ENCODE measurements at places on chromosomes 4 and X. TPM values are rescaled to one million over a fixed set of nuclear protein-coding genes. Genes with fewer than 3 reads are reported as not detected.

GRCh38 chr4:8230891-8231290 is 31.8 kb downstream of the SH3TC1 start:
- DNase-seq = no peak

- DNase-seq = peak; percentile 60
These were observed 670 bp downstream of the PAPSS1 start for GRCh38 chr4:107719207-107719921.

- DNase-seq = no peak
These were observed 30.5 kb upstream of the FAM120C start for GRCh38 chrX:54213603-54214002.

- DNase-seq = no peak
These were observed 16.9 kb downstream of the AWAT2 start for GRCh38 chrX:70032792-70033191.

- no peak for DNase-seq
These were observed 54.3 kb downstream of the CLCN5 start for GRCh38 chrX:49976682-49977197.

- DNase-seq = no peak
These were observed 179.5 kb downstream of the SMIM20 start for GRCh38 chr4:26093551-26093950.

DNA sequence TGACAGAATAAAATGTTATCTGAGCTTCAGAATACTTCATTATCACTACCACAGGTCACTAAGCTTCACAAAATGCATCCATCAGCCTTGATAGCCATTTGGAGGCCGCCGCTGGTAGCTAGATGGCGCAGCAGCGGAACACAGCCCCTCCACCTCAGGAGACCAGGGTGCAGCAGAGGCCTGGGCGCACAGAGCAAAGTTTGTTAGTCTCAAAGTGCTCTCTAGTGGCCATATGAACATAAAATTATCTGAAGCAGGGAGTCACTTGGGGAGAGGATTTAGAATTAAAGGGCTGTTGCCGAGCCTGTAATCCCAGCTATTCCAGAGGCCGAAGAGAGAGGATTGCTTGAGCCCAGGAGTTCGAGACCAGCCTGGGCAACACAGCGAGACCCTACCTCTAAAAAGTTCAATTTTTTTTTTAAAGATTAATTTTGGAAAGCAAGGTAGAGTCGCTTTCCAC is 8.1 kb upstream of the DCTD start:
- peak; percentile 76 for DNase-seq

Gene FGF5
- not detected for total RNA-seq

Gene WDR1
- 393 TPM for total RNA-seq

- peak; percentile 36 for DNase-seq
These were observed 600 bp downstream of the BEX4 start for GRCh38 chrX:103215425-103215991.
